ENCODE measurements at places on chromosomes 4 and X.

DNA sequence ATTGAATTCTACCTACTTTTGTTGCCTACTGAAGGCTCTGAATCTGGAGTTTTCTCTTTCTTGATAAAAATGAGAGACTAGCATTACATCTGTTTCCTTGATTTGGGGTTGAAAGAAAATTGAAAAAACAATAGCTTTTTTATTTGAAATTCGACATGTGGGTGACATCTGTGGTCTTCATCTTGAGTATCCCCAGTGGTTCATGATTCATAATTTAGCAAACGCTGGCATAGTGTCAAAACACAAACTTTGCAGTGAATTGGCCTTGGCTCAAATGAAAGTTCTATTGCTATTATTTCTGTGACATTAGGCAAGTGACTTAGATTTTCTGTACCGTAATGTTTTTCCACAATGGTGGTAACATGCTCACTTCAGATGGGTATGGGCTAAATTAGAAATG lies 747.6 kb downstream of the PCDH7 start:
- DNase-seq: no peak

GRCh38 chr4:110865611-110866259 lies 242.9 kb upstream of the PITX2 start:
- no peak for DNase-seq

DNA sequence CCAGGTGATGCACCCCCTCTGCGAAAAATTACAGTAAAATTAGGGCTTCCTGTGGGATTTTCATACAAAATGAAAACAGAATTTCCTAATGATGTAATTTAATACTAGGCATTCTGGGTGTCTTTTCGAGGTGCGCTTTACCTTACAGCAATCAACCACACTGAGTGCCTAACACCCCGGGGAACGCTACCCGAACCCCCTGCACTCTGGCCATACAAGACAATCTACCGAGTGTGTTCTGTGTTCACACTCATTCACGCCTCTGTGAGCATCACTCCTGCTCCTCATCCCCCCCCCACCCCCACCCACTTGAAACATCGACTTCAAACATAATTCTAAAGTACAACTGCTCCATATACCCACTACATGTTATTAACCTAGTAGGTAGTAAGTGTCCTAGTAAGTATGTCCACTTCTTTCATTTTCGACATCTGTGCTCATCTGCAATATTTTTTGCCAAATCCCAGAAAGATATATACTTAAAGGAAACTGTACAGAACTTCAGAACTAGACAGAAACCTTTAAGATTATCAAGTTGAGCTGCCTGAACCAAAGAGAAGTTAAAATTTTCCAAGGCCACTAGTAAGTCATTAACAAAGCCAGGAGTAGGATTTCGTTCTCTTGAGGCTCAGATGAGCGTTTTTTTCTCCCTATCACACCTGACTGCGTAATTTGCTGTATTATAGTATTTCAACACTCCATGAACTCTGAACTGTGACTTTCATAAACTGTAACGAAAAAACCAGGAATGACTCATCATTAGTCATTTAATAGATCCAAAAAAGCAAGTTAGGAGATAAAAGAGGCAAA lies 80.0 kb downstream of the FAT1 start:
- DNase-seq: no peak

DNA sequence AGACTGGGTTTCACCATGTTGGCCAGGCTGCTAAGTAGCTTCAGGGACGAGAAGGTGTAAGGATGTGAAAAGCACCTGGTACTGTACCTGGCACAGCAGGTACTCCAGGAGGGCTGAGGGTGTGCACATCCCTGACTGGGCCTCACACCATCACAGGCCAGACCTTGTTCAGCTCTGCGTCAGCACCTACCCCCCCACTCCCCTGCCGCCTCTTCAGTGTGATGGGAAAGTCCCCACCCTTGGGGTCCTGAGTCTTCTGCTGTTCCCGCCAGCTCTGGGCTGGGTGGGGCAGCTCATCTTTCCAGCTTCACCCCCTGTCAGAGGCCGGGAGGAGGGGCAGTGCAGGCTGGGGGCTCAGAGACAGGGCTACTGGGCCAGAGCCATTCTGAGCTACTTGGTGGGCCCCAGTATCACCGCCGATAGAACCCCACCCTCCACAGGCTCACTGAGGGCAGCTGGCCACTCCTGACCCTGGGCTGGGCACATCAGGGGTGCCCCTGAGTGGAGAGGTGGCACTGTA lies 6.7 kb upstream of the SH3BP2 start:
- DNase-seq: no peak

GRCh38 chrX:139200793-139201192 lies 329.7 kb upstream of the F9 start:
- no peak for DNase-seq

DNA sequence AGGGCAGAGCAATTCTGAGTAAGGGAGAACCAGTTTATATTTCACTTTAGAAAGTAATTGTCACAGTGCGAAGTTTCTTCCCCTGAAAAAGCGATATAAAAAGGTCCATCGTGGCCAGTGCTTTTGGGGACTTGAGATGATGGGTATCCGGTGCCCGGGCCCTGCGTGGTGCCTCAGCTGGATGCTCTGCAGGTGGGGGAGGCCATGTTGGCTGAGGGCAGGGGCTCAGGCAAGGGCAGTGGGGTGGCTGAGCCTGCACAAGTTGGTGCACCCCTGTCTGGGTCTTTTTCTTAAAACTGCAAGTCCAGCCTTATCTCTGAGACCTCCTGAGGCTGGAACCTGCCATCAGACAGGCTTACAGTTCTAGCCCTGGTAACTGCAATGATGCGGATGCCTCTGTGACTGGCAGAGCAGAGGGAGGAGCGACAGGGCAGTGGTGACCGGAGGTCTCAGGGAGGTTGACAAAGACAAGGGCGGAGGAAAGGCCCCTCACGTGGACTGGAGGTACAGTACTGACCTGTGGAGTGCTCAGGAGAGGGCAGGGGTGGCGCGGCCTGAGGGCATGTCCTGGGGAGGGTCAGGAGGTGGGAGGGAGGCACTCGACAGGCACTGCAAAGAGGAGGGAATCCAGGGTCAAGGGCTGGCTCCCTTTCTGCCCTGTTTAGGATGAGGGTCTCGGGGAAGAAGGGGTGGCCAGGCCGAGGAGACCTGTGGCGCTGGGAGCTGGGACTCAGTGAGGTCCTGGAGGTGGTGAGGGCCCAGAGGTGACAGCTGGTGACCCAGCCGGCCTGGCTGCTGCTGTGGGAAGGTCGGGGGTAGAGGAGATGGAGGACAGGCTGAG lies 1.8 kb downstream of the RGS12 start:
- no peak for DNase-seq

- DNase-seq: no peak
Observed at GRCh38 chr4:119290598-119290997, 31.3 kb downstream of the FABP2 start.
